ENCODE measurements at places on chromosomes 11 and 22. TPM values are rescaled to one million over a fixed set of nuclear protein-coding genes. Genes with fewer than 3 reads are reported as not detected.
A peak's percentile ranks its signal among the peaks of the same experiment; 100 is the strongest.

- DNase-seq = peak; percentile 93
Observed at GRCh38 chr11:8810540-8811301, 100.3 kb upstream of the AKIP1 start.

- DNase-seq = no peak
Observed at GRCh38 chr11:103902994-103903393, 133.4 kb upstream of the DDI1 start.

GRCh38 chr11:96097844-96098421 lies 174.0 kb upstream of the MTMR2 start:
- no peak for DNase-seq

DNA sequence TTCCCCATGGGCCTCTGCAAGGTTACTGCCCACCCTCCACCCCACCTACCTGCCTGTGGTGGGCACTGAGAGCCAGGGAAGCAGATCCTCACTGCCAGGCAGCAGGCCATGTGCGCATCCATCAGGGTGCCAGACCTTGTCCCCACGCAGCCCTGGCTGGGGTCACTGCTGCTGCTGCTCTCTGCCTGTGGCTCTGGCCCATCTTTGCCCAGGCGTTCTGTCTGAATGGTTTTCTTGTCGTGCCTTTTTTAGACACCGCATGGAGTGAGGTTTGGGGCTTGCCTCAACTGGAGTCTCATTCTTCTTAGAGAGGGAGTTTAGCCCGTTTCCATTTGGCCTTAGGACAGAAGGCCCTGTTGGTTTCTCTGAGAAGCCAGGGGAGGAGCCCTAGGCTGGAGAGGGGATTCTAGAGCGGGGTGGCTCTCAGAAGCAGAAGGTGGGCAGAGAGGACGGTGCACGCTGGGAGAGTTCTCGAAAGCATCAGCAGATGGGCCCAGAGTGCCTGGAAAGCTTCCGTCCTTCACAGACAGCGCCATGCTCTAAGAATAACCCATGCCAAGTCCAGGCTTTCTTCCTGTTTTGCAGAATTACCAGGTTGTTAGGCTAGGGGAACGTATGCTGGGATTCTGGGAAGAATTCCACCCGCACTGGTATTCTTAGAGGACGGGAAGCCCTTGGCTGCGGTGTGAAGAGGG lies 8.1 kb downstream of the TANGO2 start:
- DNase-seq = no peak

DNA sequence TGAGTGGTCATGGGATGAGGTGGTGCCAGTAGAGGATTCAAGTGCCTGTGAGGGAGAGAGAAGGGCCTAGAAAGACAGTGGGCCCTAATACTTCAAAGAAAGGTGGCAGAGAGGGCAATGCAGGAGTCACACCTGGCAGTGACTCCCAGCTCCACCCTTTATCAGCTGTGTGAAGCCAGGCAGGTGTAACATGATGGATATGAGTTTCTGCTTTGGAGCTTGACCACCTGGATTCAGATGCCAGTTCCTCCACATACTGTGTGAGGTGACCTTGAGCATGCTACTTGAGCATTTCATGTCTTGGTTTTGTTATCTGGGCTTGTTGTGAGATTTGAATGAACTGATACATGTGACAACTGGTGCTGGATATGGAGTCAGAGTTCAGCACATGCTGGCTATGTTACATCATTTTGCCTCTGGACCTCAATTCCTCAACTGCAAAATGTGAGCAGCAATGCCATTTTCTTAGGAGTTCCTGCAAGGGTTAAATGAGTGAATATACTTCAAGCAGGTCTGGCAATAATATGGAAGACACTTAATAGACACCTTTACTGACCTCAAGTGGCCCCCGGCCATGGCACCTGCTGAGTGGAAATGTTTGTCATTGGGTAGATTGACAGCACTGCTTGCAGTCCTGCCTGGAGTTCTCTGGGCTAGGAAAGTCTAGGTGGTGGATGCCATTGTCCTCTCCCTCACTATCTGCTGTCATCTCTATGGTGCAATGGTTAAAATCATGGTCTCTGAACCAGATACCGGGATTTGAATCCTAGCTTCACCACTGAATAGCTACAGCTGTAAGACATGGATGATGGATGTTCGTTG lies 83.3 kb downstream of the MICAL2 start:
- no peak for DNase-seq

DNA sequence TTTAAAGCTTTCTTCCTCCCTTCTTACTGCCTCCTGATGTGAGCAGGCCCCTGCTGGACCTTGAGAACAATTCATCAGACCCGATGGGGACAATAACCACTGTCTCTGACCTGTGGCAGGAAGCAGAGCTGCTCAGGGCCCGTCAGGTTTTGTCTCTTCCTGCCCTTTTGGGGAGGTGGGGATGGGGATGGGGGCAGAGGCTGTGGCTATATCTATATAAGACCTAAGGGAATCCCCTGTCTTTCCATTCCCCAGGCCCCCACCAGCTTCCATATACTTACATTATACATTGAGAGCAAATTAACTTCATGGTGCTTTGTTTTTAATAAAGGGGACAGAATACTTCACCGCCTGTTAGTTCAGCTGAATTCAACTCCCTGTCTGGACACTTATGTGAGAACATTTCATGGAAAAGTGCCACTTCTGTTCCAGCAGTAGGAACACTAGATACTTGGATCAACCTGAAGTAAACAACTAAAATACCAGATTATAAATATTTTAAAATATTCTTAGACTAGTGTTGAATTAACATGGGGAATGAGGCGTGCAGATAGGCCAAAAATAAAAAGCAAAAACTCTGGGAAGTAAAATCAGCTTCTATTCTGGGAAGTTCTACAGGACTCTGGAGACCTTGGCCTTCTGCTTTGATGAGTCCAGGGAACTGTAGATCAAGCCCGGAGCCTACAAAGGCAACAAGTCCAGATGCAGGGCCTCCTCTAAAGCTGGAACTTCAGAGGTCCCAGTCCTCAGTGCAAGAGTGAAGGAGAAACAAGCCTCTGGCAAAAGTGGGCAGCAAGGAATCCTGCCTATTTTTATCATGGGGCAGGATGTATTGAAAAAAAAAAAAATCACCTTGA lies 11.1 kb downstream of the ZP1 start:
- no peak for DNase-seq

DNA sequence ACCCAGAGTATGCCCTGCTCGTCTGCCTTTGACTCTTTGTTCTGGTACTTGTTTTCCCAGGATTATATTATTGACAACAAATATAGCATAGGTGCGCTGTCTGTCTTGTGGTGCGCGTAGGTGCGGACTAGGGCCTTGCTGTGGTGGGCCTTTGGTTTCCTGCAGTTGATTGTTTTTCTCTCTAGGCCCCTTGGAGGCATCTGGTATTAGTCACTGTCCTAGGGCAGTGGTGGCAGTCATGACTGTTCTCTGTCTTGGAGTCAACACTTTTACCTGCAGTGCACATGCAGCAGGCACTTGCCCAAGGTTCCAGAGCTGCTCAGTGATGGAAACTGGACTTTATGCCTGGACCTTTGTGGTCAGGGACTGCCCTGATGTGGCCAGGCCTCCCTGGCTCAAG lies 18.6 kb downstream of the PPP6R2 start:
- no peak for DNase-seq

- DNase-seq = no peak
Observed at GRCh38 chr22:23253475-23254055, 73.3 kb downstream of the BCR start.

GRCh38 chr11:26702406-26702805 lies 19.5 kb downstream of the SLC5A12 start:
- no peak for DNase-seq

GRCh38 chr11:1749395-1750351 lies 722 bp downstream of the IFITM10 start:
- peak; percentile 83 for DNase-seq

DNA sequence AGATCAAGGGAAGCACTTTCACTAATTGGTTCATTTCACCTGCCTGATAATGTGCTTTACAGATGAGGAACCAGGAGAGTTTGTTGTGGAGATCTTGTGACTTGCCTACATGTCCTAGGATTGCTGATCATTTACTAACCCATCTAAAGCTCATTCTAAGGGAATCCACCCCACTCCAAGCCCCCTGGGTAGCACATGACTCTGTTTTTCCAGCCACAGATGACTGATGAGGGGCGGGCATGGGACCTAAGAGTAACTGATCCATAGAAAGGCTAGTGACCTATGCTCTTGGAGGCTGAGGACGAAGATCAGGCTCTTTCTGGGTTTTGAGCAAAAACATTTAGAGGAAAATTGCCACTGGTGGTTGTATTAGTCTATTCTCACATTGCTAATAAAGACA lies 378.1 kb downstream of the CADM1 start:
- no peak for DNase-seq

DNA sequence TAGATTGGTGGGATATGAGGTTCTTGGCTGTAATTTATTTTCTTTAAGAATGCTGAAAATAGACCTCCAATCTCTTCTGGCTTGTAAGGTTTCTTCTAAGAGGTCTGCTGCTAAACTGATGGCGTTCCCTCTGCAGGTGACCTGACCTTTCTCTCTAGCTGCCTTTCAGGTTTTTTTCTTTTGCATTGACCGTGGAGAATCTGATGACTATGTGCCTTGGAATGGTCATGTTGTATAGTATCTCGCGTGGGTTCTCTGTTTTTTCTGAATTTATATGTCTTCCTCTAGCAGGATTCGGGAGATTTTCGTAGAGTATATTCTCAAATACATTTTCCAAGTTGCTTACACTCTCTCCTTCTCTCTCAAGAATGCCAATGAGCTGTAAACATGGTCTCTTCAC lies 122.2 kb downstream of the DDX10 start:
- DNase-seq = no peak

GRCh38 chr22:48204296-48204695 lies 1441.8 kb downstream of the TBC1D22A start:
- no peak for DNase-seq

GRCh38 chr22:46262449-46263215 lies 511 bp downstream of the PKDREJ start:
- peak; percentile 94 for DNase-seq

- peak; percentile 95 for DNase-seq
Observed at GRCh38 chr11:75428281-75428724, 4.7 kb downstream of the KLHL35 start.

DNA sequence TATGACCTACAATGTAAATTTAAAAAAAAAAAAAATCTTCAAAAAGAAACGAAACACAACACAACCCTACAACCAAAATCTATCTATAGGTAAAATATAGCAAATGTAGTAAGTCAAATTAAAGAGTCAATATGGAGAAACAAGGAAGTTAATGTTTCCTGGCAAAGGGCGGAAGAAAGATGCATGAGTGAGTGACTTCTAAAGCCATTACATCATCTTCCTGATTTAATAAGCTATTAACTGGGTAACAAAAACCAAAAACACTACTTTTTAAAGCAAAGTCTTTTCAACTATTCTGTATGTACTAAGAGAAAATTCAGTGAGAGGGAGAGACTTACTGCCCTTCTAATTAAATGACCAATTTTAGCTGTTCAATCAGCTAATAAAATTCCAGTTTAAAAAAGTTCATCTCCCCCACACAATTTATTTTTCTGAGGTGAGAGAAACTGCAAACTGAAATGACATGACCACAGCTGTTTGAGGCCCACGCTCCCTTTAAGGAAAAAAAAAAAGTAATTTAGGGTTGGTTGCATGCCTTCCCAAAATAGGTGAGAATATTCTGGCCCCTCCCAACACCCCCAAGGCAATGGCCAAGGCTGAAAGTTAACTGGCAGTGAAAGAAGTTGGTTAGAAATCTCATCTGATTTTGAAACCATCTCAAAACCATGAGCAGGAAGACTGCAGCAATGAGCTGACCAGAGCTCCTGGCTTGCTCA lies 5.9 kb downstream of the SF1 start:
- DNase-seq = no peak

- no peak for DNase-seq
Observed at GRCh38 chr11:102994105-102994504, 38.6 kb upstream of the MMP13 start.

DNA sequence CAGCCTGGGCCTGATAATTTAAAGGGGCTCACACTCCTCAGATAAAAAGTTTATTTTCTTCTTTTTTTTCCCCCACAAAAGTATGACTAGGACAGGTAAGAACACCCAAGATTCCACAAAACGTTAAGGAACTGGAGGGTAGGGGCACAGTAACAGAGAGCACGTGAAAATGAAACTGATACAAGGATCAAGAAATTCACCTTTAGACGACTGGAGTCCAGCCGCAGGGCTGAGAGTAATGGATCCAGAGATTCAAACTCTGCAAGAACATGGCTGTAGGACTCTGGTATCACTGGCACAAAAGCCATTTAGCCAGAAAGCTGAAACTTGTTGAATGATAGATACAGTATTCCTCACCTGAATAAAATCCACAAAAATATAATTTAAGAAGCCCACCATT lies 4.4 kb downstream of the HPS5 start:
- no peak for DNase-seq

- DNase-seq = no peak
Observed at GRCh38 chr22:27245056-27245455, 556.5 kb downstream of the MN1 start.

- DNase-seq = no peak
Observed at GRCh38 chr22:39556970-39557841, 13.3 kb upstream of the CACNA1I start.

- DNase-seq = no peak
Observed at GRCh38 chr22:28430466-28431025, 249.1 kb downstream of the TTC28 start.

GRCh38 chr22:45717789-45718188 lies 46.2 kb downstream of the ATXN10 start:
- no peak for DNase-seq

DNA sequence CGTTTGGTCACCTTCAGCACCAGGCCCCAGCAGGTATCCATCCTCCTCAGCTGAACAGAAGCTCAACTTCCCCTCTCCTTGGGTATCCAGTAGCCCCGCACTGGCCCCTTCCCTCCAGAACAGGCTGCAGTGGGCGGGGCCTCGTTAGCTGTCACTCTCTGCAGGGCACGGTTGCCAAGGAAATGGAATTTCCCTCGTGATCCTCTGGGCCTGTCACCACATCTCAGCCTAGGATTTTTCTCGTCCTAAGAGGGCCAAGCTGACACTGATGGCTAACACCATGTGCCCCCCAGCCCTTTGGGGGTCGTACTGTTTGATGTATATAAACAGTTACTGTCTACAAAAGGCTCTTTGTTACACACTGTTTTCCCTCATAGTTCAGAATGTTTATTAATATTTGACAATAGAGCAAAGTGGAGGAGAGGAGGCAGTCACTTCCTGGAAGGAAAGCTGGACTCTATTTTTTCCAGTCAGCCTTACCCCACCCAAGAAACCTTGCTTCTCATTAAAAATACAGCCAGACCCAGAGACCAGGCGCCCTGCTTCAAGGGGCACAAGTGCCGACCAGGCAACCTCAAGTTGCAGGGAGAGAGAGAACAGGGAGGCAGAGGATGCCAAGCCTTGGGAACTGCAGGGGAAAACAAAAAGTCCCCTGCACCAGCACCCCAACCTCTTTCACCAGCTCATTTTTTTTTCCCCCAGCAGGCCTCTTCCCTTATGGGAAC lies 44.5 kb downstream of the FEZ1 start:
- DNase-seq = no peak

- no peak for DNase-seq
Observed at GRCh38 chr11:13216711-13217075, 60.9 kb upstream of the BMAL1 start.

OR8D2 gene
- not detected for total RNA-seq

GRIK4 gene
- not detected for total RNA-seq

SLN gene
- 475 TPM for total RNA-seq

MUC15 gene
- not detected for total RNA-seq

CHST1 gene
- 3.3 TPM for total RNA-seq

MYEOV gene
- 0.46 TPM for total RNA-seq

DENND6B gene
- total RNA-seq = 2.5 TPM

OR5B21 gene
- not detected for total RNA-seq

MIOX gene
- not detected for total RNA-seq

RBMXL2 gene
- not detected for total RNA-seq

OR8A1 gene
- total RNA-seq = not detected

All from posterior vena cava (tissue), 2 donors.